ENCODE measurements at places on chromosomes 11 and 22.

DNA sequence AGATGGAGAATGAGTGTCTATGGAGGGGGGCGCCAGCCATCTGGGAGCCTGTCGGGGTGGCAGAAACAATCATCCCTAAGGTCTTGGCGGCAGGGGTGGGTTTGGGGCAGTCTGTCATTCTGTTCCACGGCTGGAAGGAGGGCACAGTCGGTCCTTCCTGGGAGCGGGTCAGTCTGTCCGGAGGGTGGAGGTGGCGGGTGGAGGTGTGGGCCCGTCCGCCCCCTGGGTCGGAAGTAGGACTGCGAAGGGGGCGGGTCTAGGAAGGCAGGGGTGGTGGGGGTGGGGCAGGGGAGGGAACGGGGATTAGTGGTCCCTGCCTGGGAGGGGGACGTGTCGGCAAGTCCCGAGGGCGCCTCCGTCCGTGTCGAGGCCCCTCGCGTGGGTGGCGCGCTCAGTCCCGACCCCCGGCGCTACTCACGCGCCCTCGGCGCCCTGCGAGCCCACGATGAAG, 461 bp downstream of the TBC1D10A start:
- DNase-seq, result no peak

- peak; percentile 81 for DNase-seq
Measured at GRCh38 chr11:61586792-61587430, 6.0 kb upstream of the SYT7 start.

DNA sequence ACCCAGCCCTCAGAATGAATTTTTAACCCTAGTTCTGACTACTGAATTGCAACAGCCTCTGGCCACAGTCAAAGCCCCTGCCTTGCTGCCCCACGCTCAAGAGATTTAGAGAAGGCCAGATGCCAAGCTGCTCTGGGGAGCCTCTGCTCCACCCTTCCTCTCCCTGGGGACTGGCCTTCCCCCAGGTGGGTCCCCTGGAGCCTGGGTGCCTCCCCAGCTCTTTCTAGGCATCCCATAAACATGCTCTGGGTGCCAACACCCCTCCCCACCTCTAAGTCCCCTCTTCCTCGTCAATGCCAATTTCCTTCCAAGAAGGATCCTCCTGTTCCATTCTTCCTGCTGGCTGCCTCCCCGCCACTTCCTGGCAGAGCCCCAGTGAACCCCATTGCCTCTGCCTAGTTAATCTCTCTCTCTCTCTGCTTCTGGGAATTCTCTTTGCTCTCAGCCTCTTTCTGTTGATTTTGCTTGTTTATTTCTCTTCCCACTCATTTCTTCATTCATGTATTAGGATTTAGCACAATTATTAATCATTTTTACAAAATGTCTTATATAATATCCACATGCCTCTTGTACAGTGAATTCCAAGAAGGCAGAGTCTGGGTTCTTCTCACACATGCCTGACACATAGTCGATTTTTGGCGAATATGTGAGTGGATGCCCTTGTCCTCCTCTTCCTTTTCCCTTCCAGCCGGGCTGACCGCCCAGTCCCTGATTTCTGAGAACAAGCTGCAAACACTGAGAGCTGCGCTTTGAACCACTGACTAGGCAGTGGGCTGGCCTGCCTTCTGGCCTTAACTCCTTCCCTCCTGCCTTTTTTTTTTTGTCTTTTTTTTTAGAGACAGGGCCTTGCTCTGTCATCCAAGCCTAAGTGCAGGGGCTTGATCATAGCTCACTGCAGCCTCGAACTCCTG, 17.5 kb downstream of the UQCR10 start:
- no peak for DNase-seq

GRCh38 chr22:44194569-44194968, 13.8 kb downstream of the PARVG start:
- DNase-seq, result no peak

DNA sequence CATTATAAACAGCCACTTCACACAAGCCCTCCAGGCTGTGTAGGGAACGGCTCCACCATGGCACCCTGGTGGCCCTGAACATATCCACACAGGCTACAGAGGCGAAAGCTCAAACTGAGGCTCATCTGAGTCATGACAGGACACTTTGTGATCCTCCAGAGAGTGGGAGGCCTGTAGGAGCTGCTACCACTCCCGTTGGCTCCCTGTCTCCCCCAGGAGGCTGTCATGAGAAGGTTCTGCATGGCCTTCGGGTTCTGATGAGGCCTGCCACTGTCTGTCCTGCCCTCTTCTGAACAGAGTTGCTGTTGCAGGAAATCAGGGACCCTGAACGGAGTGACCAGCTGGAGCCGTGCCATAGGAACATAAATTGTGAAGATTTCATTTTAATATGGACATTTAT, 23.8 kb upstream of the ALDH3B2 start:
- peak; percentile 61 for DNase-seq

DNA sequence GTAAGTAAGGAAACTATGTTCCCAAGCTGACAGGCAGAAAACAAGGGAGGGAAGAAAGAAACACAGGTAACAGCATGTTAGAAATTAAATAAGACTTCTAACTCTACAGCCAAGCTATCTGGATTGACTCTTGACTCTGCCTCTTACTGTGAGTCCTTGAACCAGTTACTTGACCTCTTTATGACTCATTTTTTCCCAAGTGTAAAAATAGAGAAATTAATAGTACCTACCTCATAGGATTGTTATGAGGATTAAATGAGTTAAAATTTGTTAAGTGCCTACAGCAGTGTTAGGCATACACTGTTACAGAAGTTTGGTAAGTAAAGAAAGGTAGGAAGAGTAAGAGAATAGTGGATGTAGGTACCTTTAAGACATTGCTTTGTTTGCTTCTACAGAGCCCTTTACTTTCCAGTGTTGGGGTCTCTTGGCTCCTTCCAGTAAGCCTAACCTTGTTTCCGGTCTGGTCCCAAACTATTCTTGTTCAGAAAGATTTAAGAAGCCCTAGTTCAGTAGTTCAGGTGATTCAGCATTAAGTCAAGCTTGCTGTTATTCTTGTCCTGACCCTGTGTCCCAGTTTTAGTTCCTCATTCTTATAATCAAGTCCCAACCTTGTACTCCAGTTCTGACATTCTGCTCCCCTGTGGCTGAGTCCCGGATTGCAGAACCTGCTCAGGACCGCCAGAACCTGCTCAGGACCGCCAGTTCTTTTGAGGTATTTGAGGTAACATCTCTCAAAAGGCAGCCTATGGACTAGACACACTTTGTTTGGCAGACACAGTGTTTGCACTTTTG, 963.4 kb upstream of the CCDC90B start:
- peak; percentile 13 for DNase-seq

GRCh38 chr11:120702656-120703055, 191.1 kb downstream of the GRIK4 start:
- peak; percentile 10 for DNase-seq

- DNase-seq, result no peak
Measured at GRCh38 chr11:95375886-95376285, 144.9 kb upstream of the SESN3 start.

GRCh38 chr11:57322256-57323166, 2.2 kb downstream of the TNKS1BP1 start:
- DNase-seq, result no peak

DNA sequence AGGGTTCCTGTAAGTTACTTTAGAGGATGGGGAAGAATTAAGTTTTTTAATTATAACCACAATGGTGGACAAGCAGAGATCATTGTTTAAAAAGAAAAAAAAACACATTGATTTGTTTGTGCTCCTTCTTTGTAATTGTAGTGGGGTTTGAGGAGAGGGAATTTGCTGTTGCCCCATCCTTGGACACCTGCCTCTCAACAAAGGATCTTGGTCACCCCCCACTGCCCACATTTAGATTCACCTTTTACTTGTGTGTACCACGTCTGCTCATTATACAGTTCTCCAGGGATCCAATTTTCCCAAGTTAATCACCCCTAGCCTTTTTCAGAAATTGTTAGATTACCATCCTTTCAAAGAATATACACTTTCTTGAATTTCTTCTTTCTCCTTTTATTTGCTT, 53.0 kb downstream of the DNAJC24 start:
- no peak for DNase-seq

DNA sequence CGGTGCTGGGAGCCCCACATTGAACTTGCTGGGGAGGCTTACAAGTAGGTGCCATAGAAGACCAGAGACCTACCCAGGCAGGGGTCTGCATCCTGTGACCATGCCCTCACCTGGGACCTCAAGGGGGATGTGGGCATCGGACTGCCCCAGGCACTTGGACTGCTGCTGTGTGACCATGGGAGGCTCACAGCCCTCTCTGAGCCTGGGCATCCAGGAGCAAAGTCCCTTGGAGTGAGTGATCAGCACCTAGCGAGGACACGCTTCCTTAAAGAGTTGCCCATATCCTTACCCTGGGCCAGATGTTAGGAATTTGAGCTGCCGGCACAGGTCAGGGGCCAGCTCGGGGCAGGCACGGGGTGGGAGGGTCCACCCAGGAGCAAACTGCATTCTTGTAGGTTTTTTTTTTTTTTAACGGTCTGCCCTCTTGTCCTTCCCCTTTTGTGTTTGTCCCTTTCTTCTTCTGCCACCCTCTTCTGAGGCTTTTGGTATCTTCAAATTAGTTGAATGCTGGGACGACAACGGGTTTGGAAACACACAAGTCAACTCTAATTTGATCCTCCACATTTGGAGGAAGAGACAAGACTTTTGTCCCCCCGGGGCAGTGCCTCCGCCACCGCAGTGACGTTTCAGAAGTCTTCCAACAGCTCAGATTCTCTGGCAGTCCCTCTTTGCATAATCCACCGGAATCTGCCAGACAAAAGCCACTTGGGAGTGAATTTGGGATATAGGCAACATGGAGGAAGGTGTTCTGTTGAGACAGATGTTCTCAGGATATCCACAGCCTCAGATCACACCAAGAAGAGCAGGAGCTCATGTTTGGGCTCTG, 46.1 kb upstream of the LINC01488 start:
- peak; percentile 81 for DNase-seq
